ENCODE measurements at places on chromosomes 12 and 14.

DNA sequence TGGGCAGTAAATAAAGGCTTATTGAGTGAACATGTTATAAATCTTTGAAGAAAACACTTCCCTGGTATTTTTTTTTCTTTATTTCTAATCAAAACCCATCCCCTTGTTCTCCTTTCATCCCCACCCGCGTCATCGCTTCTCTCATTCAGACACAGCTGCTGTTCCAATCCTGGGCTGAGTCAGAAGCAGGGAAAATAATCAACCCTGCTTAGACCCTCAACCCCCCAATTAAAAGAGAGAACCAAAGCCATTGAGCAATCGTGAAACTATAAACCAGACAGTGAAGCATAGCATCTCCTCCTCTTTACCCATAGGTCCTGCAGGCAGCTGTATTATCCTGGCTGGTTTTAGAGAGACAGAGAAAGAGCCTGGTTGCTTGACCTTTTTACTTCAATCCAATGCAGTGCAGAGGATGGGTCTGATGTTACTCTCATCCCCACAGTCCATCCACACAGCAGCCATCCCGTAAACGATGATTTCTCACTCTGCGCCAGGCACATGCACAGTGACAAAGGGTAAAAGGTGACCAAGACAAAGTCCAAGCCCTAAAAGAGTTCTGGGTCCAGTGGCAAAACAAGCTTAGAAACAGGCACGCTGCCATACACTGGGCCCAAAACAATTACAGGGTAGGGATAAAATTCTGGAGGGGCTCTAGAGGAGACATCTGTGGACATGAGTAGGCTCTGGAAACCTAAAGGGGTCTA, 238.3 kb downstream of the GALC start:
- H3K27ac ChIP-seq = no peak overlapping the region
- H3K36me3 ChIP-seq = no peaks in the 10 kb centered on the region
- no peaks in the 10 kb centered on the region for H3K27me3 ChIP-seq
- no peak for DNase-seq
- no peak overlapping the region for H3K4me3 ChIP-seq
- no peaks in the 10 kb centered on the region for H3K4me1 ChIP-seq

- H3K36me3 ChIP-seq = no peaks in the 10 kb centered on the region
- H3K4me1 ChIP-seq = no peaks in the 10 kb centered on the region
- H3K27me3 ChIP-seq = no peaks in the 10 kb centered on the region
- H3K27ac ChIP-seq = no peak overlapping the region
- H3K4me3 ChIP-seq = no peak overlapping the region
Measured at GRCh38 chr12:15638231-15638630, 151.0 kb downstream of the EPS8 start.

DNA sequence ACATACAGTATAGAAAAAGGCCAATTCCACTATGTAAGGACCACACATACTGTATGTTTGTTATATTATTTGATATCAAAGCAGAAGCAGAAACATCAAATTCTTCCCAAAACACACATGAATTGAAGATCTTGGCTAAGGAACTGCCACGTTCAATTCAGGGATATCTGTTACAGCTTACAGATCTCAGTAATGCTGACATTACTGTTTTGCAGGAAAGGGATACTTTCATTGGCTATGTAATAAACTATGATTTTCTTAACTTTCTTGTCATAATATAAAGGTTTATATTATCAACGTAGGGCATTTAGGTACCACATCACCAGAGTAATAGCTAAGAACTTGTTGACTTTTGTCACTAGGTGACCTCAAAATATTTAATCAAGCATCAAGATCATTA, 148.5 kb downstream of the PAX9 start:
- H3K4me1 ChIP-seq = no peaks in the 10 kb centered on the region
- no peaks in the 10 kb centered on the region for H3K27me3 ChIP-seq
- H3K36me3 ChIP-seq = no peaks in the 10 kb centered on the region
- no peak overlapping the region for H3K4me3 ChIP-seq

DNA sequence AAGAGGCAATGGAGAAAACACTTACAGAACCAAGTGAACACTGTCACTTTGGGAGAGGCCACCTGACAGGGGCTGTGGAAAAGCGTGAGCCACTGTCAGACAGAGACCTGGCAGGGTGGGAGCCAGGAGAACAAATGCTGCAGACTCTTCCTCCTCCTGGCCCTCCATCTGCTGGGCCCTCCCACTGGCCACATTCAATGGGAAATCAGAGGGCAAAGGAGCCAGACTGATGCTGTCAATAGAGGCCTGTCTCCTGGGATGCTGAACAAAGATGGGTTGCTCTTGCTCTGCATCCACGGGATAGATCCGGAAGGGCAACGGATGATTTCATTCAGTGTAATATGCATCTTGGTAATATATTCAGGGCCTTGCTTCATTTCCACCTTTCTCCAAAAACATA, 44.9 kb upstream of the BCAT1 start:
- no peak overlapping the region for H3K27ac ChIP-seq
- H3K36me3 ChIP-seq = no peaks in the 10 kb centered on the region
- no peaks in the 10 kb centered on the region for H3K27me3 ChIP-seq
- no peak for DNase-seq
- no peaks in the 10 kb centered on the region for H3K4me1 ChIP-seq

DNA sequence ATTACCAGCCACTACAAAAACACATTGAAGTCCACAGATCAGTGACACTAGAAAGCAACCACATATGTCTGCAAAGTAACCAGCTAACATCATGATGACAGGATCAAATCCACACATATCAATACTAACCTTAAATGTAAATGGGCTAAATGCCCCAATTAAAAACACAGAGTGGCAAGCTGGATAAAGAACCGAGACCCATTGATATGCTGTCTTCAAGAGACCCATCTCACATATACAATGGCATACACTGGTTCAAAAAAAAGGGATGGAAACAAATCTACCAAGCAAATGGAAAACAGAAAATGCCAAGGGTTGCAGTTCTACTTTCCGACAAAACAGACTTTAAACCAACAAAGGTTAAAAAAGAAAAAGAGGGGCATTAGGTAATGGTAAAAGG, 307.7 kb downstream of the GPHN start:
- no peaks in the 10 kb centered on the region for H3K36me3 ChIP-seq
- DNase-seq = no peak
- no peaks in the 10 kb centered on the region for H3K4me1 ChIP-seq
- no peak overlapping the region for H3K27ac ChIP-seq
- H3K27me3 ChIP-seq = no peaks in the 10 kb centered on the region

DNA sequence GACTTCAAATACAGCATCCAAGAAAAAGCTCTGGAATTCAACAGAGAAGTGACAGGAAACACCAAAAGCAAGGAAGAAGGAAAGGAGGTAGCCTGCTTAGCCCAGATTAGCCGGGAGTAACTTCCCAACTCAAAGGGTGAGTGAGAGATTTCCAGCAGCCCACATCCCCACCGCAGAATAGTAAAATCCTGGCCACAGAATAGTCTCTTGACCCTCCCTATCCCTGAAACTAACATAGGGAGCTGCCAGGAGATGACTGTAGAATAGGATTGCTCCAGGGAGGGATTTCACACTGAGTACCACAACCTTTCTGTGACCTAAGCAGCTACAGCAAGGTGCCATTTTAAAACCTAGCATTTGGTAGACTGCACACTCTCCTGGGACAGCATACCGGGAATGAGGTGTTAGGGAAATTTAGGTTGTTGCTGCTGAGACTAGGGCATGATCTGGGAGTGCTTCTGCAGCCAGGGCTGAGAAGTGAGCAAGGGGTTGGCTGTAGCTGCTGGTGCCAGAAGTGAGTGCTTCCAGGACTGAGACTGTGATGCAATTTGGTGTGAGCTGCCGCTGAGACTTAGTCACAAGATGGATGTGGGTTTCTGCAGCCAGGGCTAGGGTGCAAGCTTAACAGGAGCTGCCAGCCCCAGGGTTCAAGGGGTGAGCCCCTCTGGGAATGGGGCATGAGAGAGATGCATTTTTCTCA, 66.0 kb downstream of the TMTC3 start:
- no peaks in the 10 kb centered on the region for H3K36me3 ChIP-seq
- no peak overlapping the region for H3K27ac ChIP-seq
- H3K4me1 ChIP-seq = no peaks in the 10 kb centered on the region
- DNase-seq = no peak
- H3K4me3 ChIP-seq = no peak overlapping the region

GRCh38 chr12:123952037-123952436, 20.6 kb downstream of the CCDC92 start:
- H3K4me1 ChIP-seq = no peaks in the 10 kb centered on the region
- peaks cover 4% of the 10 kb centered on the region for H3K36me3 ChIP-seq
- DNase-seq = no peak
- H3K27me3 ChIP-seq = no peaks in the 10 kb centered on the region
- no peak overlapping the region for H3K27ac ChIP-seq

- no peaks in the 10 kb centered on the region for H3K36me3 ChIP-seq
- H3K27ac ChIP-seq = no peak overlapping the region
- no peaks in the 10 kb centered on the region for H3K4me1 ChIP-seq
- DNase-seq = no peak
Measured at GRCh38 chr12:5487948-5488625, 56.2 kb downstream of the NTF3 start.

GRCh38 chr12:113142173-113142885, 6.8 kb upstream of the RASAL1 start:
- H3K27me3 ChIP-seq = no peaks in the 10 kb centered on the region
- H3K4me1 ChIP-seq = peaks cover 4% of the 10 kb centered on the region
- H3K27ac ChIP-seq = no peak overlapping the region
- DNase-seq = peak; percentile 71

DNA sequence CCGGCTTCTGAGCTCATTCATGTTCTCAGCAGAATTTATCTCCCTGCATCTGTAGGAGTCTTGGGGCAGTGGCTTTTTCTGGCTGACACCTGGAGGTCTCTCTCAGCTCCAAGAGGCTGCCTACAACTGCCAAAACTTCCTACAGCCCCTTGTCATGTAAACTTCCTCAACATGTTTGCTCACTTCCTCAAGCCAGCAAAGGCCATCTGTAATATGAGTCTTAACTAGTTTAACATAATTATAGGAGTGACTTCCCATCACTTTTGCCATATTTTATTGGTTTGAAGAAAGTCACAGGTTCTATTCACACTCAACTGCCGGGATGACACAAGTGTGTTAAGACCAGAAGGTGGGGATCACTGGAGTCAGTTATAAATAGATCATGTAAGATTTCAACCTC, 194.0 kb downstream of the VRK1 start:
- peaks cover 17% of the 10 kb centered on the region for H3K4me1 ChIP-seq
- no peak overlapping the region for H3K27ac ChIP-seq
- no peak for DNase-seq
- peaks cover 6% of the 10 kb centered on the region for H3K27me3 ChIP-seq
- H3K4me3 ChIP-seq = no peak overlapping the region

- no peak overlapping the region for H3K4me3 ChIP-seq
- H3K27ac ChIP-seq = no peak overlapping the region
- peaks cover 68% of the 10 kb centered on the region for H3K27me3 ChIP-seq
- peaks cover 38% of the 10 kb centered on the region for H3K4me1 ChIP-seq
Measured at GRCh38 chr14:36664322-36665193, 2.9 kb downstream of the PAX9 start.

GRCh38 chr14:65025818-65026217, 39.1 kb downstream of the FNTB start:
- no peaks in the 10 kb centered on the region for H3K4me1 ChIP-seq
- H3K4me3 ChIP-seq = no peak overlapping the region
- no peak overlapping the region for H3K27ac ChIP-seq
- peaks cover 33% of the 10 kb centered on the region for H3K36me3 ChIP-seq
- no peaks in the 10 kb centered on the region for H3K27me3 ChIP-seq

- H3K4me1 ChIP-seq = peaks cover 13% of the 10 kb centered on the region
- H3K36me3 ChIP-seq = no peaks in the 10 kb centered on the region
- H3K27ac ChIP-seq = no peak within 1 kb of the TSS
- H3K27me3 ChIP-seq = peaks cover 14% of the 10 kb centered on the region
- peak within 1 kb of the TSS; percentile 63 for H3K4me3 ChIP-seq
- DNase-seq = peak; percentile 2
Measured at GRCh38 chr12:24948757-24949722, at the start of gene BCAT1. TSS of gene BCAT1 (minus strand) at chr12:24949101. CDS start at chr12:24948932, 169 bp downstream.

DNA sequence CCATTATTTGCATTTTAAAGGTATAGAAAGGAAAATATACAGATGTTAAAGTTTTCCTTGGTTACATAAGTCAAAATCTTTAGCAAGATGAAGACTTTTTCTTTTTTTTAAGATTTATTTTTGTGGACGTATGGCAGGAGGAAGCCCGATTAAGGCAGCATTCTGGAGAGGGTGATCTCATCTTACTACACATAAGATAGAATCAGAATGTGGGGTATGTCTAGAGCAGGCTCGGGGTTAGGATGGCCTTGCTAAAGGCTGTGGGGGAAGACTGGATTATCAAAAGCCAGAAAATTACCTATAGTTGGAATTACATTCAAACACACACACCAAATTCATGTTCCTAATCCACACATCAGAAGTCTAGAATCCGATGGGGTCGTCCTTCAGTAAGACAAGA, 79.6 kb upstream of the OTOGL start:
- H3K27me3 ChIP-seq = peaks cover 4% of the 10 kb centered on the region
- no peak overlapping the region for H3K4me3 ChIP-seq
- H3K4me1 ChIP-seq = no peaks in the 10 kb centered on the region
- H3K27ac ChIP-seq = no peak overlapping the region
- DNase-seq = no peak

DNA sequence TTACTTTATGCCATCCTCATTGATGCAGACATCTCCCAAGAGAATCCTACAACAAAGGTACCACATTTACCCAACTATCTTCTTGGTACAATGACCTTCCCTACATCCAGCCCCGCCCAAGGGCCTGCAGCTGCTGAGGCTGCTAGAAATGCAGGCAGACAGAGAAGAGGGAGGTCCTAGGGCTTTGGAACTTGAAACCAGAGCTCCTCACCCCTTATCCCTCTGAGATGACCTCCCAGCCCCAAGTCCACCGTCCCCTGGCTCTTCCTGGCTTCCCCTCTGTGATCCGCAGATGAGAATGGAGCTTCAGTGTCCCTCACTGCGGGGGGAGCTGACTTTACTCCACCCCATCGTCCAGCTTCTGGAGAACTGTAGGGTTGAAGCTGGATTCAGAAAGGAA, 1.6 kb upstream of the TNFRSF1A start:
- no peaks in the 10 kb centered on the region for H3K27me3 ChIP-seq
- no peak for DNase-seq
- no peak overlapping the region for H3K27ac ChIP-seq
- peaks cover 74% of the 10 kb centered on the region for H3K4me1 ChIP-seq

- H3K36me3 ChIP-seq = no peaks in the 10 kb centered on the region
- no peaks in the 10 kb centered on the region for H3K4me1 ChIP-seq
- DNase-seq = no peak
- H3K4me3 ChIP-seq = no peak overlapping the region
- H3K27ac ChIP-seq = no peak overlapping the region
- no peaks in the 10 kb centered on the region for H3K27me3 ChIP-seq
Measured at GRCh38 chr14:100867631-100868315, 35.7 kb downstream of the RTL1 start.

Data from CD4-positive, alpha-beta T cell (primary cell).